Hematopoietic multipotent progenitor cell treated with erythropoietin and hydrocortisone succinate and interleukin-3 and kit ligand, for 6 days (in vitro differentiated cells): ENCODE measurements at places on chromosomes 2 and 18.

DNA sequence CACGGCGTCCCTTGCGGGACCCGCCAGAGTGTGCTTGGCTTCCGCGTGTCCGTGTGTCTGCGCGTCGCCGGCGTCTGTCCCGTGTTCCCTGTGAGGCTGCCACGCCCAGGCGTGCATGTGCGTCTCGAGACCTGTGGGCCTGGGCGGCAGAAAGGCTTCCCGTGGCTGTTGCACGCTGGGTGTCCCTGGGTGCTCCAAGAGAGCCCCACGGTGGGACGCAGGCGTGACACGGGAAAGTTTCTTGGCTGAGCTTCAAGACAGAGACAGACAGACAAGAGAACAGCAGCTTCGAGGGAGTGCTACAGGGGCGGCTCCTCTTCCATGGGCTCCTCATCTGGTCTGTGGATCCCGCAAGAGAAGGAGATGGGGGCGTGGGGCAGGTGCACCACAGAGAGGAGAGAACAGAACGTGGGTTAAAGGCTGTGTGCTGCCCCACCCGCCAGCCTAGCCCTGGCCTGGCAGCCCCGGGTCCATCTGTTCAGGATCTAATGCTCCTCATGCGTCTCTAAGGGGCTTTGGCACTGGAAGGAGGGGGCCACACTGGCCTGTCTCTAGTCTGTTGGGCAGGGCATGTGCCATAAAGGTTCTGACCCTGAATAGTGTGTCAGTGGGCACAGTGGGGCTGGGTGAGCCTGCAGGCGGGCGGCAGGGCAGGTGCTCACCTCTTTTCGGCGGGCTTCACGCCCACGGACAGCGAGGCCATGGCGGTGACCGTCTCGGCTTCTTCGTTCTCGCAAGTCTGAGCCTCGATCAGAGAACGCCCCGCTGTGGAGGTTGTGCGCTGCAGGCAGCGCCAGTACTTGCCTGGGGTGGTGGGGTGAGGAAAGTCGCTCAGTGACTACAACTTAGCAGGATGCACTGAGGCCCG is 205.1 kb downstream of the TWIST2 start:
- no peak for DNase-seq

DNA sequence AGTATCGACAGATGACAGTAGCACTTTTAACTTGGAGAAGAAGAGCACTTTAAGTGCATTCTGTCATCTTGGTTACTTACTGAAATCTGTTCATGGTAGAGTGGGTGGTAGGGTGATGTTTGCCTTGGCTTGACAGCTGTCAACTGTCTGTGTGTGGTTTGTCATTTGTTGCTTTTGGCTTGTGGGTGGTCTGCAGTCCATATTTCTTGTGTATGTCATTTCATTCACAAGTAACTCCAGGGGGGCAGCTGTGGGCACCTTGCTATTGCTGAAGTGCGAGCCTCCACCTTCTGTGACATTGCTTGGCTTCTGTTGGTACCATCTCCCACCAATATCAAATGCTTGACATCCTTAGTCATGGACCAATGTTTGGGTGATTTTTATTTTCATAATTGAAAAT is 311.6 kb upstream of the NRP2 start:
- DNase-seq: no peak

- DNase-seq: no peak
Measured at GRCh38 chr2:75600461-75601011, 39.8 kb upstream of the EVA1A start.

GRCh38 chr2:153432381-153432780 is 46.2 kb downstream of the RPRM start:
- no peak for DNase-seq

- DNase-seq: no peak
Measured at GRCh38 chr2:179837408-179837807, 24.0 kb downstream of the ZNF385B start.

GRCh38 chr2:236107536-236107935 is 60.6 kb downstream of the GBX2 start:
- no peak for DNase-seq

GRCh38 chr2:51350100-51350499 is 318.2 kb upstream of the NRXN1 start:
- no peak for DNase-seq
